ENCODE measurements at places on chromosomes 7 and 10.

DNA sequence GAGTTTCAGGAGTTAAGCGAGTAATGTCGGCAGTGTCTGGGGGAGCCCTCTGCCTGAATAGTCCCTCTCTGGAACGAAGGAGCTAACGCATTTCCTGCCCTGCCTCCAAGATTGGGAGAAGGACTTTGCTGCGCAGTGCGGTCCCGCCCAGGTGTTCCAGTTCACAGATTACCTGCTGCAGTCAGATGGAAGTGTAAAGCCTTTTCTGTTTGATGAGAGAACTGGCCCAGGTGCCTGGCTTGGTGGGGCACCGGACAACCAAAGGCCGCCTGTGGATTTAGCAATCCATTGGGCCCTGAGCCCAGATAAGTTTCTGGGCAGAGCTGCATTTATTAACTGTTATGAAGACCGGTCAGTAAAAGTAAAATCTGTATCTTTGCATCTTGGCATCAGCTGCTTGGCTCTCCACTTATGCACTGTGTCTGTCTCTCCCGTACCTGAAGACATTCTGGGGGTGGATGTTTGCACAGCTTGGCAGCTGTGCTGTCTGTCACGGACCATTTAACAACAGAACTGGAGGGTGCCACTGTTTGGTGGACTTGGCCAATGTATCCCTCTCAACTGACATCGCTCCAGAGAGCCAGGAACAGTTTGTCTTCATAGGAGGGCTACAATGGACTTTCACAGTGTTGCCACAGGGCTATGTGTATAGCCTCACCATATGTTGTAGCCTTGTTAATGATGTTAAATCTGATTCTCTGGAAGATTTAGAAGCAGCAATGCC is 654.7 kb upstream of the ZWINT start:
- no peak for DNase-seq

DNA sequence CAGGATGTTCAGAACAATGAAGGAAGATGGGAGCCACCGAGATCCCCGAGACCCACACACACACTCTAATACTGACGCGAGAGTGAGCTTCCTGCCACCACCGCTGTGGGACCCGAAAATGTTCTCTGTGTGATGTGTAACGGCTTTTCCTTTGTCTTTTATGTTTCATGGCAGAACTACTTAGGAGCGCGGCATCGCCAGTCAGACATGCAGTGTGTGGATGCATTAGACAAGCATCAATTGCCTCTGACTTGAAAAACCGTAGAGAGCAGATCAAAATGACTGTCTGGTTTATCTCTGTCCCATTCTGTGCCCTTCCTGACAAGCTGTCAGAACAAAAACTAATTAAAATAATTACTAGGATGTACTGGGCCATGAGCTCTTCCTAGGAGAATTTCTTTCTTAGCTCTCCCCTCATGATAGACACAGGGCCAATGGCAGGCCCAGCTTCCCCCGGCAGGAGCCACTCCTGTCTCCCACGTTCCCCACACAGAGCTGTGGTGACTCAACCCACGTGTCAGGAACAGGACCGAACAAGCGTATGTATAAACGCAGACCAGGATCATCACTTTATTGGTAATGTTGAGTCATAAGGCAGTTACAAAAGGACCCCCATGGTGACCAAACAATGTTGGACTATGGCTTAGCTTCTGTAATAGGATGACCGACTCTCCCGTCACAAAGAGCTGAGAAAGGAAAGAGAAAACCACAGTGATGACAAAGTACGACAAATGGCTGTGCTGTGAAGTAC is 705.0 kb downstream of the PARD3 start:
- no peak for DNase-seq

GRCh38 chr7:151046603-151047573 is 1.4 kb upstream of the ASIC3 start:
- no peak for DNase-seq

DNA sequence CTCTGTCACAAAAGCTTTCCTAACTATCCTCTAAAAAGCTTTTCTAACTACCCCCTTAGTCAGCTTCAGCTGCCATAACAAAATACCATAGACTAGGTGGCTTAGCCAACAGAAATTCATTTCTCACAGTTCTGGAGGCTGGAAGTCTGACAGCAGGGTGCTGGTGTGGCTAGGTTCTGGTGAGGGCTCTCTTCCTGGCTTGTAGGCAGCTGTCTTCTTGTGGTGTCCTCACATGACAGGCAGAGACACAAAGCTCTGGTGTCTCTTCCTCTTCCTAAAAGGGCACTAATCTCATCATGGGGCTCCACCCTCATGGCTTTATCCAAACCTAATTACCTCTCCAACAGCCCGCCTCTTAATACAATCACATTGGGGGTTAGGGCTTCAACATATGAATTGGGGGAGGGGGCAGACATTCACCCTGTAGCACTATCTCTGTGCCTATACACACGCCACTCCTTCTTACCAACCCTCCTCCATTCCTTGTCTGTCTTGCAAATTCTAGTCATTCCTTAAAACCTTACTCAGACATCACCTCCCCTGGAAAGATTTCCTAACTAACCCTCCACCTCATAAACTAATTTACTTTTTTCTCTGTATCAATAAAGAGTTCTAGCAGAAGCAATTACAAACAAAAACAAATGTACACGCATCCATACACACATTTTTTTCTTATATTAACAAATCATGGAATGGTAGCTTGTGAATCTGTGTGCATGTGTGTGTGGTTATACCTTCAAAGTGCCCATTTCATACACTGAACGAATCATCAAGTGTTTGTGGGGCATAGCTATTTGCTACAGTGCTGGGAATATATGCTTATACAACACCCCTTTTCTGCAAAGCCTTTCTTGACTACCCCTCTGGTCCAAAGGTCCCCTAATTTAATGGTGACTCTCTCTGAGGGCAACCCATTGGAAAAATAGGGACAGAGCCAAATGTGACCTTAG is 26.4 kb downstream of the RHOBTB1 start:
- no peak for DNase-seq

DNA sequence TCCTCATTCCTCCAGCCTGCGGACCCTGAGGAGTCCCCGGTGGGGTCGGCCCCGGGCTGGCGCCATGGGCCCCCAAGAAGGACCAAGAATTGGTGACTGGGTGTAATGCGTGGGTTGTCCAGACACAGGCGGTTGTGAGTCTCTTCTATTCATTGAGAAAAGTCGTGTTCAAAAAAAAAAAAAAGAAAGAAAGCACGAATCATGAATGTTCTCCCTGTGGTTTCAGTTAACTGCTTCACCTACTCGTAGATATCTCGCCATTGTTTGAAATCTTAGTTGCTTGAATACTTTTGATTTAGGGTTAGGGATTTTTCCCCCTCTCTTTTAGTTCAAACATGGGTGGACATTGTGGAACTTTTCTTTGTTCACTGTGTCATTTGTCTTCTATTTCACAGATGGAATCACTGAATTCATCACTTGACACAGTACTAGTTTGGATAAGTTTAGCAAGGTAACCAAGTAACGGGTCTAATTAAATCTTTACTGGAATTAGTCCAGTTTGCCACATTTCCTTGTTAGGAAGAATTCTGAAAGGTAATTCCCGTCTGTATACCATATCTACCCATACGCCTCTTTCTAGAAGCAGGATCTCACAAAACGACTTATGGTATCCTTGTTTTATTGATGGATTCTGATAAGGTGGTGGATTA is 775 bp downstream of the STARD3NL start:
- DNase-seq, result peak; percentile 27
